ENCODE measurements at places on chromosomes 5 and 9.

- DNase-seq, result no peak
Measured at GRCh38 chr9:81596679-81597418, 92.5 kb downstream of the TLE1 start.

- no peak for DNase-seq
Measured at GRCh38 chr9:101738566-101739183, at the start of gene GRIN3A. TSS of gene GRIN3A (minus strand) at chr9:101738647. CDS start at chr9:101737979, 668 bp downstream.

- no peak for DNase-seq
Measured at GRCh38 chr9:120919843-120920805, 6.5 kb downstream of the TRAF1 start.

DNA sequence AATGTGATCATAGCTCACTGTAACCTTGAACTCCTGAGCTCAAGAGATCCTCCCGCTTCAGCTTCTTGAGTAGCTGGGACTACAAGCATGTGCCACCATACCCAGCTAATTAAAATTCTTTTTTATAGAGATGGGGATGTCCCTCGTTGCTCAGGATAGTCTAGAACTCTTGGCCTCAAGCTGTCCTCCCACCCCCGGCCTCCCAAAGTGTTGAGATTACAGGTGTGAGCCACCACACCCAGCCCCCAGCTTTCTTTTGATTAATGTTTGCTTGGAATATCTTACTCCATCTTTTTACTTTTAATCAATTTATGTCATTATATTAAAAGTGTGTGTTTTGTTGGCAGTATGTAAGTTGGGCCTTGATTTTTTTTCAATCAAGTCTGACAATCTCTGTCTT, 59.4 kb upstream of the EXOC3 start:
- DNase-seq, result no peak

DNA sequence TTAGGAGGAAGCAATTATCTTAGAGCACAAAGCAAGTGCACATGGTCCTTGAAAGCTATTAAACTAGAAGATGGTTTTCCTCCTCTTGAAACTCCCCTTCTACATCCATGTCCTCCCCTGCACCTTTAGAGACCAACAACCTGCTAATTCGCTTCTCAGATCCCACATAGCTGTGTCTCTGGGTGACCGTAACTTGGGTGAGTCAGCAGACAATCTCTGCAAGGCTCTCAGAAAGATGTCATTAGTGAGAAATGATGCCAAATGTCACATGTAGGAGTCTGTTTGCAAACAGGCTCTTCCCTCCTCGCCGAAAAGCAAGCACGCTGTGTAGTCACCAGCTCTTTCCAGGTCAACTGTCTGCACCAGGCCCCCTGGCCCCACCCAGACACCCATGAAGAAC, 291.8 kb downstream of the SLIT3 start:
- no peak for DNase-seq

DNA sequence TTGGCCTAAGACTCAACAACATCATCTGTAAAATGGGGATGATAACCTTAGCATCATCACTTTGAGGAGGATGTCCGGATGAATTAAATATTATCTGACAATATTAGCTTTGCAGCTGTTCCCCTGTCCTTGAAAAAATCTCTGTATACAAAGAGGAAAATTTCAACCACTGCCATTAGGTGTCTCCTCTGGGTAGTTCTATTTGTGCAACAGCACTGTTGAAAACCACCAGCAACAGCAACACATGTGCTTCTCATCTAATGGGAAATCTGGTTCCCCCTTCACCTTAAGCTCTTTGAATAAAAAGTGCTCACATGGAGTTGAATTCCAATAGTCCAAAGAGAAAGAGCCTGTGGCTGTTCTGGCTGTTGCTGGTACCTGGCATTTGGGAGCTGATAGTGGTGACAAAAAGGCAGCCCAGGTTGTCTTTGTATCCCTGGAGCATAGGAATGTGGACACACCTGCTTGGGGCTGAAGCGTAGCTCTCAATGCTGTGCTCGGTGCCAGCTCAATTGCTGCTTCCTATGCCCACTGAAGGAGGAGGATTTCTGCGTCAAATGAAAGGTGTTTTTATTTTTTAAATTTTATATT, 322.1 kb upstream of the MSX2 start:
- peak; percentile 15 for DNase-seq

DNA sequence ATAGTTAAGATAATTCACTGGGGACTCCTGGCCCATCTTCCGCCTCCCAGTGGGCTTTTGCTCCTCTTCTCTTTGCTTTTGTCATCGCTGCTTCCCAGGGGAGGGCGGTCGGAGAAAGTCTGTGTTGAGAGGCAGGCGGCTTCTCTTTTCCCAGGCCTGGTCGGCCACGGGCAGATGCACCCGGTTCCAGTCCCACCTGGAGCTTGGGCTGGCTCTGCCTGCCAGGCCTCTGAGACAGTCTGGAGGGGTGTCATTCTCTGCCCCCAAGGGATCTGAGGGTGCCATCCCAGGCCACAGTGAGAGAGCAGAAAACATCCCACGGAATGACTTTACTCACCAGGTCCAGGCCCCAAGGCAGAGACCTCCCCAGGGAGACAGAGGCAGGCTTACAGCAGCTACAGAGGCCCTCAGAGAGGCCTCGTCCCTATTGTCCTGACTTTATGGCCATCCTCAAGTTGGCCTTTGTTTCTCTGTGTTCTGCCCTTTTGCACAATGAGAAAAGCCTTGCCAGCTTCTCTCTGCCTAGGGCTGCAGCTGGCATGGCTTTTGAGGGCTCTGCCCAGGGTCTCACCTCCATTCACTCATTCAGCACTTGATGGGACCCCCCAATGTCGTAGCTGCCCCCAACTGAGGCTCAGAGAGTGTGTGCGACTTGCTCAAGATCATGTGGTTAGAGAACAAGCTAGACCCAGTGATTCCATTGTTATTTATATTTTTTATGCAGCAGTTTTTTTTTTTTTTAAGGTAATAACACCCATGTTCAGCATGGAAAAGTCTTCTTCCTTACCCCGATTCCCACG, 44.2 kb upstream of the BOD1 start:
- no peak for DNase-seq

DNA sequence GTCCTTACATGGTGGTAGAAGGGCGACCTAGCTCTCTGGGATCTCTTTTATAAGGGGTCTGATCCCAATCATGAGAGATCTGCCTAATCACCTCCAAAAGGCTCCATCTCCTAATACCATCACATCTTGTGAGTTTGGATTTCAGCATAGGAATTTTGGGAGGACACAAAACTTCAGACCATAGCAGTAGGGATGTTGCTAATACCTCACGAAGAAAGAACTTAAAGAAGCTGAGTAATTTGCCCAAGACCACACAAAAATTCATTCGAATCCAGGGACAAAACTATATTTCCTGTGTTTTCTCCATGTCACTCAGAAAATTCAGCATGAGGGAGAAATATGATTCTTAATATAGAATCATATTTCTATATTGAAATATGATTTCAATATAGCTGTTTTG, 32.7 kb downstream of the MTAP start:
- DNase-seq, result no peak

GRCh38 chr9:10127867-10128266, 484.9 kb downstream of the PTPRD start:
- DNase-seq, result no peak

DNA sequence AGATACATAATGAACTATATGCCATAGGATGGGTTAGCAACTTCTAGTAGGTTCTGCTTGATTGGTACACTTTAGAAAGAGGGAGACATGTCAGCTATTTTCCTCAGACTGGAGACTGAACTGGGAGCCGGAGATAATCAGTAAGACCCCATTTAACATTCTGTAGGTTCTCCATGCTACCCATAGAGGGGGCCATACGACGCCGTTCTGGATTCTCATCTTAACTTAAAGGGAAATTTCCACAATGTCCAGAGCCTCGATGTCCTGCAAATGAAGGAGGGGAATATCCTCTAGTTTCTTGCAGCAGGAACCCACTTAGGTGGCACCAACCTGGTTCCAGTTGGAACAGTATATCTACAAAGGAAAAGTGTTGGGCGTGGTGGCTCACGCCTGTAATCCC, 22.3 kb upstream of the NPM1 start:
- DNase-seq, result peak; percentile 18

DNA sequence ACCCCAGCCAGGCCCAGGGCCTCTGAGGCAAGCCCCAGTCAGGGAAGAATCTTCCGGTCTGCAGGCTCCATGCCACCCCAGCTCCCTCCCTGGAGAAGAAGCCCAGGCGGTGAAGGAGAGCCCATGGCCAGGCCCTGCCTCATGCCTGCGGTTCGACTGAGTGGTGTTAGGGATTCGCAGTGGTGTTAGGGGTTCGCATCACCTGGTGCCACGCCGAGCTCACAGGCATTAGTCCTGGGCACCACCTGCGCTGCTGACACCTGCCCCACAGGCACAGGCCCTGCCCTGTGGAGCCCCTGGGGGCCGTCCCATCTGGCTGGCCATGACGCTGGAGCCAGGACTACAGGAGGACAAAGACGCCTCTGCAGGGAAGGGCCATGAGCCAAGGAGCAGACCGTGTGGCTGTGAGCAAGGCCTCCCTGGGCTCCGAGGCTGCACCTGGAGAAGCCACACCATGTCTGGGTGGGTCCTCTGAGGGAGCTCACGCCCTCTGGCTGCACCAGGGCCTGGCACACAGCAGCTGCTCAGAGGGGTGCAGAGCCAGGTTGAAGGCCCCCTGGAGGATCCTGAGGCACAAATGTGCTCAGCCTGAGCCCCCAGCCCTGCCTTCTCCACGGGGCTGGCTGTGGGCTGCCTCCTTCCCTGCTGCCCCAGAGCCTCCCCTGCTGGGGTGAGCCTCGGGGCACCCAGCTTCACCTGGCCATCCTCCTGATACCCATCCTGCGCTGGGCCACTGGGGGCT, 27.6 kb upstream of the RNF130 start:
- DNase-seq, result no peak

DNA sequence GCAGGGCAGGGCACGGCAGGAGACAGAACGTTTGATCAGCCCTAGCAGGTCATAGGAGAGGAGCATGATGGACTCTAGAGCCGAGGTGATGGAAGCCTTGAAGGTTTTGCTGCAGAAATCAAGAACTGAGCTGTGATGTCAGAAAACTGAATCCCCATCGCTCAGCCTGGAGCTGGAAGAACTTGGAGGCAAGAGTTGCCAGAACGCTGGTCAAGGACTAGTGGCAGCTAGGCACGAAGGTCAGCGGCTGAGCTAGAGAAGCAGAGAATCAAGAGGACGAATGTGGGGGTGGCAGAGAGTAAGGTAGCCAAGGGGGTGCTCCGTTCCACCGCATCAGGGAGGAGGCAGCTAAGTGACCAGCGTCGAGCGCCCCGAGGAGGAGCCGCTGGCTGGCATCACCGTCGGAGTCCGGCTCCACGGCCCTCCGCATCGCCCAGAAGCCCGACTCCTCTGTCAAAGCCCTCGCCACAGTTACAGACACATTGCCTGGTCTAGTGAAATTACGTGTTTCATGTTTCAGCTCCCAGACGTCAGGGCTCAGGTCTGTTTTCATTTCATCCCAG, 1.2 kb upstream of the GALNT10 start:
- no peak for DNase-seq

GRCh38 chr5:112703866-112704820, 33.5 kb upstream of the APC start:
- no peak for DNase-seq

DNA sequence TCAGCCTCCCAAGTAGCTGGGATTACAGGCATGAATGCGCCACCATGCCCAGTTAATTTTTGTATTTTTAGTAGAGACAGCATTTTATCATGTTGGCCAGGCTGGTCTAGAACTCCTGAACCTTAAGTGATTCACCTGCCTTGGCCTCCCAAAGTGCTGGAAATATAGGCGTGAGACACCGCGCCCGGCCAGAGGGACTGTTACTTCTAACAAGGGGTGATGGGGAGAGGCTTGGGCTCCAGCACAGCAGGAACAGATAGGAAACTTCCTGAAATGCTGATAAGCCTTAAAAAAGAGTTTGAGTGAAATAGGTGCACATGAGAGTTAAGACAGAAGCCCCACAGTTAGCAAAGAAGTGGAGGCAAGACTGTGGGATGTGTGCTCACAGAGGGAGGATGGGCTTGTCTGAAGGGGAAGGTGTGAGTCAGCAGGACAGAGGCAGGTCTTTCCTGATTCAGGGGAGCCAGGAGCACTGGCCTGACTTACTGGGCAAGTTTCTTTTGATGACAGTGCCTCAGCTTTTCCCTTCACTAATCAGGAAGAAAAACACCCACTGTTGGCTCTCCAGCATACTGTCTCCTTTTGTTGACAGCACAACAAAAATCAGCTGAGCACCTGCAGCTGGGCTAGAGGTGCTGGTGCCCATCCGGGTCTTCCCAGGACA, 68.4 kb downstream of the RAD23B start:
- DNase-seq, result no peak

- no peak for DNase-seq
Measured at GRCh38 chr5:62592558-62592957, 13.9 kb downstream of the LRRC70 start.

DNA sequence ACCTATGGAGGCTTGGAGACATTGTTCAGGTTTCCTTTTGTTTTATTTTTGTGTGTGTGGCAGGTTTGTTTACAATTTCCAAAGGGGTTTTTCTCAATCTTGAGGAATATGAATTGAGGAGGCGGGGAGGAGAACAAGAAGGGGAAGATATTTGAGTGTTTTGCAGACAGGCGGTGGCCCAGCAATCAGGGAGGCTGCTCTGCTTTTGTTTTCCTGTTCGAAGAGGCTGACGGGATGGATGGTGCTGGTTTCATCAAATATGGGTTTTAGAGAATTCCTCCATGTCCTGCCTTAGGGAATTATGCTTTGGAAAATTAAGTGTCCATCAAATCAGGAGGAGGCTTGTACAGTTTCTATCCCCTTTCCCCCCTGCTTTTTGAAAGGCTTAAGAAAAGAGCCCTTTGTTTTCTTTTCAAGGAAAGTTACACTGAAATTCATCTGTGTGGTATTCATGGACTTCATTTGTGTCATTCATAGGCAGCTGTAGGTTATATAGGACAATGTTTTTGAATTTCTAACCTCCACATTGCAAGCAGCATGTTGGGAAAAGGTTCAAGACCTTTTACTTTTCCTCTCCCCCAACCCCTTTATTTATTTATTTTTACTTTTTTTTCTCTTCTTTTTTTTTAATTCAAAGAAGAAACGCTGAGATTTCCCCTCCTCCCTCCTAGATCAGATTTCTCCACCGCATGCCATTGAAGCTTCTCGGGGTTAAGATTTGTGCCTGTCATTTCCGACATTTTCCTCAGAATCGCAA, 107.4 kb downstream of the ZNF462 start:
- DNase-seq, result no peak

DNA sequence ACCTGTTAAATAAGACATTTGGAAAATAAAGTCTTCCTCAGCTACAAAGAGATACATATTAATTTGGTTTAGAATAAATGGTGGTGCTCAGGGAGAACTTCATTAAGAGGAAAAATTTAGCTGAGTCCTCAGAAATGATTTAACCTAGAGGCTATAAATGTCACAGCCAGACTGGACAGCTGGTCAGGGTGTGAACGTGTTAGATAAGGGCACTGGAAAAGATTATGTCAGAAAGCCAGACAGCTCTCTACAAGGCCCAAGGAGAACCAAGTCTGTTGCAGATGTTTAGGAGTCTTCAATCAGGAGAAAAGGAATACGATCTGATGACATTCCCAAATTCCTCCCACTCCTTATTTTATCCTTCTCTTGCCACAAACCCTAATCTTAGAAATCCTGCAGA, 265.2 kb downstream of the MAT2B start:
- DNase-seq, result no peak

GRCh38 chr9:38768351-38768761, 48.4 kb upstream of the FAM240B start:
- DNase-seq, result no peak

GRCh38 chr9:36136894-36137391, 410 bp downstream of the GLIPR2 start:
- DNase-seq, result no peak

GRCh38 chr9:92992549-92992948, 45.2 kb downstream of the FGD3 start:
- DNase-seq, result no peak

- DNase-seq, result no peak
Measured at GRCh38 chr5:100904259-100904861, 1.3 kb upstream of the ST8SIA4 start.
